ENCODE measurements at places on chromosomes 12 and 14.
A peak's percentile ranks its signal among the peaks of the same experiment; 100 is the strongest.

GRCh38 chr14:41785696-41786095, 179.0 kb downstream of the LRFN5 start:
- no peak for DNase-seq

- no peak for DNase-seq
Observed at GRCh38 chr14:33369972-33370371, 431.3 kb downstream of the NPAS3 start.

DNA sequence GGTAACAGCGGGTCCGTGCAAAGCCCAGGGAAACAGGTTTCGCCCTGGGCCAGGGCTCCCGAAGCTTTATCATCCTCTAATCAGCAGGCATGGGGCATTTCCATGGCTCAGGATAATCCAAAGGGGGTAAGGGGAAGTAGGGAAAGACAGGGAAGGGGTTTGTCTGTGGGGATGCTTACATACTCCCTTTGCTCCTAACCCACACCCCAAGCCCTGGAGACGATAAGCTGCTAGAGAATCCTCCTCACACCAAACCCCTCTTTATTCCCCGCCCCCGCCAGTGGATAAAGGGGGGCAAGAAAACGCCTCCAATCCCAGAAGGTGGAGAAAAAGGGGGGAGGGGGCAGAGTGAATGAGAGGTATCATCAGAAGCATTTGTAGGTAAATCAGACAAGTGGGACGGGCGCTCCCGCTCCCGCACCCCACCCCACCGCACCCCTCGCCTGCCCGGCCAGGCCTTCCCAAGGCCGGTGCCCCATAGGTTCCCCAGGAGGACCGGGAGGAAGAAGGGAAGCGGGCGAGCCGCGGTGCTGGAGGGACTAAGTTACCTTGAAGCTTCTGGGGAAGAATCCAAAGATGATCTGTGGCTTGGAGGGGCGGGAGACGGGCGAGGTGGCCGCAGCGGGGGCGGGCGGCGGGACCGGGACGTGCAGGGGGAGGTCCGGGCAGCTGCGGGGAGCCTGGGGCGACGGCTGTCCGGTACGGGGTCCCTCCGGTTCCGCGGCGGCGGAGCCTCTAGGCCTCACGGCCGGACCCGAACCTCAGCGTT, 762 bp downstream of the PPP2R5E start:
- DNase-seq: peak; percentile 13

- DNase-seq: no peak
Observed at GRCh38 chr14:25607192-25607591, 557.2 kb upstream of the STXBP6 start.

DNA sequence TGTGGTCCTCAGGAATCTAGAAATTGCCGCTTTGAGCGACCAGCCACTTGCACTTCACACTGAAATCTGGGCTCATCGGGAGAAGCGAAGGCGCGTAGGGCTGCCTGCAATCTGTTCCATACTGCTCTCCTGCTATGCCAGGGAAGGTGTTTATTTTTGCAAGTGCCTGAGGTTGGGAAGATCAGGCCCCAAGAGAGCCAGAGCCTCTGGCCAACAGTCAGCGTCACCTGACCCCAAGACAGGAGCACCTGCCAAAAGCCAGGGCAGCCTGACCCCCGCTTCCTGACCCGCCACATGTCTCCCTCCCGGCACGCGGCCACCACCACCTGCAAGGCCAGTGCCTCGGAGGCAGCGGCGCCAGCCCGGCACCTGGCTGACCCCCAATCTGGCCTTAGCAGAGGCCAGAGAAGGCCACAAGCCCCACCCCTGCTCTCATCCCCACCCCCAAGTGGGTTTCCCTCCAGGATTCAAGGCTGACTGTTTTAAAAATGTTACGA, 94.4 kb downstream of the CHGA start:
- DNase-seq: no peak

- no peak for DNase-seq
Observed at GRCh38 chr14:76186308-76187027, 34.7 kb downstream of the GPATCH2L start.

GRCh38 chr14:87813211-87813610, 179.8 kb downstream of the GALC start:
- no peak for DNase-seq

Data from fibroblast of skin of right biceps (primary cell).